Suppressor macrophage treated with lipopolysaccharide for 1 hour (primary cell): ENCODE measurements at places on chromosomes 16 and 17.

- no peak for DNase-seq
These were observed 109.6 kb downstream of the KCNJ2 start for GRCh38 chr17:70278844-70279462.

- DNase-seq: no peak
These were observed 14.0 kb downstream of the CRISPLD2 start for GRCh38 chr16:84833542-84834402.

- no peak for DNase-seq
These were observed 321.3 kb downstream of the RBFOX1 start for GRCh38 chr16:7653746-7654461.

DNA sequence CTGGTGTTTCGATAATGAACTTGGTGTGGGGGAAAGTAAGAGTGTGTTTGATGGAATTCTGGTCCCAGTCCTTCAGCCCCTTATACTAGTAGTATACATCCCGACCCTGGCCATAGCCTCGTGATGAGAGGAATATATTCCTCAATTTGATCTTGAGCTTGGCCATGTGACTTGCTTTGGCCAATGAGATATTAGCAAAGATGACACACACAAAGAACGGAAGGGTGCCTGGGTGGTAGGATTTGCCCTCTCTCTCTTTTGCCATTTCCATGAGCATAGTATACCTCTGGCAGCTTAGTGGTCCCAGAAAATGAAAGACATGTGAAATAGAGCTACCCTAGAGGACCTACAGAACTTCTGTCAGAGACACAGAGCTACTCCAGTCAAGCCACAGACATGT lies 2.9 kb upstream of the EMP2 start:
- no peak for DNase-seq

DNA sequence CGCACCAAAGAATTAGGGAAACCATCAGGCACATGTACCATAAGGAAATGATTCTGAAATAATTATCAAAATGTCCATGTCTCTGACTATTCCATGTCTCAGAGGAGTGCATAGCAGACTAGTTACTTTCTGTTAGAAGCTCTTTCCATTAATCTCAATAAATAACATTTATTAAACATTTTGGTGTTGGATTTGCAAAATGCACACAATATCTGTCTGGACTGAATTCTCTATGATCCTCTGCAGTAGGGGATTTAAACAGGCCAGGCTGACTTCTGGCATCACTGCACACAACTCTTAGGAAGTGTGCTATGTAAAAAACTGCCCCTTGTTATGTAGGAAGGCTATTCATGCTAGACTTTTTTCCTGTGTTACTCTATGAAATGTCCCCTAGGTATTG lies 283.3 kb upstream of the CDH5 start:
- DNase-seq: no peak

- no peak for DNase-seq
These were observed 13.4 kb downstream of the RAB5C start for GRCh38 chr17:42141382-42141781.

- peak; percentile 76 for DNase-seq
These were observed at the start of gene CHRNE for GRCh38 chr17:4903051-4903818. CHRNE (minus strand) TSS chr17:4903098; CDS start chr17:4903063, 35 bp downstream.

DNA sequence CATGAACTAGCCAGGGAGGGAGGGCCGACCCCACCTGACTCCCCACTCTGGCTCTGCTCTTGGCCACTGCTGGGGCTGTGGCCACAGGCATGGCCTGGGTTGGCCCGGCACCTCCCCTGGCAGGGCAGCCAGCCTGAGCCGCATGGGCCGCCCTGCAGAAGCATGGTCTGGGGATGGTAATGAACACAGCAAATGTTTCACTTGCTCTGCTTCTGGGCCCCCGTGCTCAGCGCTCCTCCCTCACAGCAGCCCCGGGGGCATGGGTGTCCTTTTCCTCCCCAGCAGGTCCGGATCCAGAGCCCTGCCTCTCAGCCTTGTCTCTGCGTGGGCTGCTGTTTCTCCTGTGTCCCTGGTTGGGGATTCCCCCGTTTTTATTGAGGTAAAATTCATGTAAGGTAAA lies 30.9 kb upstream of the KCNJ12 start:
- no peak for DNase-seq

GRCh38 chr16:21260870-21261791 lies 17.0 kb downstream of the CRYM start:
- DNase-seq: peak; percentile 5

DNA sequence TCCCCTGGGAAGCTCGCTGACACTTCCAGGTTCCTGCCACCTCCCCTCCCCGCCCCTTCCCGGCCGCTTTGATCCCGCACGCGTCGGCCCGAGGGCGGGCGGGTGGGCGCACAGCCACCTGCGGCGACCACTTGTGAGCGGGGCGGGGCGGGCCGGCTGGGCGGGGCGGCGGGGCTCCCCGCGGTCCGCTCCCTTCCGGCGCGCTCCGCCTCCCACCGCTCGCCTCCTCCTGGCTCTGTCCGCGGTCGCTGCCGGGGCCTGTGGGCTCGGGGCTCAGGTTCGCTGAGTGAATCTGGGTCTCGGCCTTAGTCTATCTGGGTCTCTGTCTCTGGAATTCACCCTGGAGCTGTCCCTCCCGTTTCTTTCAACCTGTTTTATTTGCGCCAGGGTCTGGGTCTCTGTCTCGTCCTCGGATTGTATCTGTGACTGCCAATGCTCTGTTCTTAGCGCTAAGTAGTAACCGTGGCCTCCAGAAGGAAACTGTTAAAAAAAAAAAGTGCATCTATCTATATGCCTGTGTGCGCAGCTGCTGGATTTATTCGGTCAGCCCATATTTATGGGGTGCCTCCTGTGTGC lies 2.7 kb upstream of the HES7 start:
- peak; percentile 50 for DNase-seq

GRCh38 chr16:66728804-66729203 lies 22.6 kb downstream of the DYNC1LI2 start:
- no peak for DNase-seq

GRCh38 chr16:71572497-71573116 lies 4.3 kb downstream of the TAT start:
- no peak for DNase-seq

DNA sequence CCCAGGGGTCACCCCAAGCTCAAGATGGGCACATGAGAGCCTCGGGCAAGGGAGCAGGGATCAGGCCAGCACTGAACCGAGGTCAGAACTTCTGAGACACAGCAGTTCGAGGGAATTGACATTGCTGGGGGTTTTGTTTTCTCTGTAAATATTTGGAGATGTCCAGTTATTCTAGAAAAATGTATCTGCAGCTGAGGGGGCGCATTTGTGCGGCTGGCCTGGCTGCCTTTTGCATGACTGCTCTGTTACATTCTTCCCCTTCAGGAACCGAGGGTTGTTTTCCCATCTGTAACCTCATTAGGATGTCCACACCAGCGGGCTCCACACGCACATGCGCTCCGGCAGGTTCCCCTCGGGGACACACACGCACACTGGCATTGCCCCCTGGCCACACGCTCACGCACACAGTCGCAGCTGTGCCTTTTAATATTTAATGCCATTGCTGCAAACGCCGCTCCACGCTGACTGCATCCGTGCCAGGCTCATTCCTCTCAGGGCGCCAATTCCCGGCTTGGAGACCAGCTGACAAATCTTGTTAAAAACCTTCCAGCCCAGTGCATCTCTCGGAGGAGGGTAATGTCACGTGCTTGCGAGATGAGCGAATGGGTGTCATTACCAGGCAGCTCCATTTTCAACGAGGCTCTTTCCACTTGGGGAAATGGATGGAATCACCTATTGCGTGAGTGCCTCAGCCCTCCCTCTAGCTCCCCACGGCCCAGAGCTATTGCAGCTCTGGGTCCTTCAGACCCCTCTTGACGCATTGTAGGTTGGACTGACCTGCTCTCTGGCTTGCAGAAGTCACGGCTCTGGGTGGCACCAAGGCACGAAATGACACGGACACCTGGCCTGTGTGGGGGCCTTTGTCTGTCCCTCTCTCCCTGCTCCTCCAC lies 13.1 kb downstream of the CCR7 start:
- DNase-seq: no peak

GRCh38 chr16:62545039-62545438 lies 508.8 kb upstream of the CDH8 start:
- DNase-seq: no peak

DNA sequence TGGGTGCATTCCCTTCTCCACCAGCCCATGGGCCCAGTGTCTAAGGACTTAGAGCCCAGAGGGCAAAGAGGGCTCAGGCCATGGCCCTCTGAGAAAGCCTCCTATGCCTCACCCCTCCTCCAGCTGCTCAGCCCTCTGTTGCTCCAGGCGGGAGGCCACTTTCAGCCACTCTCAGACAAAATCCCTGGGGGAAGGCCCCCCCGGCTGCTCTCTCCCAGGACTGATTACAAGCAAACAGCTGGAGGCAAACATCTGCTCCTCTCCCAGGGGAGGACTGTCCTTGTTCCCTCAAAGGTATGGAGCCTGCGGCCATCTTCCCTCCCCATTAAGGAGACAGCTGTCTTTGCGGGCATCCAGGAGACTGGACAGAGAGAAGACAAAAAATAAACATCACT lies 54.9 kb upstream of the DLX4 start:
- no peak for DNase-seq

- DNase-seq: peak; percentile 31
These were observed 26.3 kb downstream of the CEP112 start for GRCh38 chr17:66165537-66166123.

GRCh38 chr17:38417210-38417951 lies 10.9 kb upstream of the ARHGAP23 start:
- DNase-seq: no peak

GRCh38 chr17:77512062-77512946 lies 371.5 kb downstream of the SEC14L1 start:
- no peak for DNase-seq

GRCh38 chr17:64615028-64615677 lies 47.0 kb downstream of the SMURF2 start:
- no peak for DNase-seq

GRCh38 chr16:14087590-14088154 lies 16.6 kb downstream of the MRTFB start:
- no peak for DNase-seq

DNA sequence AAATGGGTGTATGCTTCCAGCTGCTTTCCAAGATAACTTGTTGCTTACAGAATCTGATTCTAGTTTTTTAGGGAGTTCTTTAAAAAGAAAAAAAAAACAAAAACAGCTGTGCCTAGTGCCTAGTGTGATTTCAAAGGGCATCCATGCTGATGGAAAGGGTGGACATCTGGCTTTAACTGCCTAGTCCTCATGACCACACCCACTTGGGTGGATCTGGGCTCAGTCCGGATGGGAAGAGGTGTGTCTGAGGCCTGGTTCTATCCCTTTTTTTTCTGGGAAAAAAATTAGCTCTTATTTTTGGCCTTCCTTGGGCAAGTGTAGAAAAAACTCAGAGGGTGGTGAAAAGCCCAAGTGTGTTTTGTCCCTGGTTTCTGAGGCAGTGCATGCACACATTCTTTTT lies 132.3 kb upstream of the CDH11 start:
- DNase-seq: no peak

- peak; percentile 97 for DNase-seq
These were observed 8.4 kb upstream of the SLC47A2 start for GRCh38 chr17:19724501-19725420.

- peak; percentile 96 for DNase-seq
These were observed 6.0 kb upstream of the ZNF205 start for GRCh38 chr16:3106205-3106928.

GRCh38 chr17:31534223-31534888 lies 142.9 kb downstream of the RAB11FIP4 start:
- DNase-seq: no peak

- no peak for DNase-seq
These were observed 544.4 kb downstream of the KCNJ2 start for GRCh38 chr17:70713694-70714093.

DNA sequence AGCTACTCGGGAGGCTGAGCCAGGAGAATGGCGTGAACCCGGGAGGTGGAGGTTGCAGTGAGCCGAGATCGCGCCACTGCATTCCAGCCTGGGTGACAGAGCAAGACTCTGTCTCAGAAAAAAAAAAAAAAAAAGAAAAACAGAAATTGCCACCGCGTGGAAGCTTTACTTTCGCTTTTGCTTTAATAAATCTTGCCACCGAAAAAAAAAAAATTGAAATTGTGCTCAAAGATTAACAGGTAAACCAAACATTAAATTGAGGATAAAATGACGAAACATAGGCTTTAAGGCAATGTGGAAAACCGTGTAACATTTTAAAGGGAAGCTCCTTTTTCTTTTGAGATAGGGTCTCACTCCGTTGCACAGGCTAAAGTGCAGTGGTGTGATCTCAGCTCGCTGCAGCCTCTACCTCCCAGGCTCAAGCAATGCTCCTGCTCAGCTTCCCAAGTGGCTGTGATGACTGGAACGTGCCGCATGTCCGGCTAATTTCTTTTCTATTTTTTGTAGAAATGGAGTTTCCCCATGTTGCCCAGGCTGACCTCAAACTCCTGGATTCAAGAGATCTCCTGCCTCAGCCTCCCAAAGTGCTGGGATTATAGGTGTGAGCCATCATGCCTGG lies 40.1 kb downstream of the ZNF276 start:
- DNase-seq: no peak

GRCh38 chr17:46108120-46108519 lies 85.1 kb downstream of the KANSL1 start:
- DNase-seq: no peak

- no peak for DNase-seq
These were observed 1.3 kb upstream of the RILP start for GRCh38 chr17:1650731-1651558.

- no peak for DNase-seq
These were observed 122.6 kb downstream of the NPIPB5 start for GRCh38 chr16:22633280-22633679.

- peak; percentile 74 for DNase-seq
These were observed 8.0 kb upstream of the UNK start for GRCh38 chr17:75776386-75777295.

DNA sequence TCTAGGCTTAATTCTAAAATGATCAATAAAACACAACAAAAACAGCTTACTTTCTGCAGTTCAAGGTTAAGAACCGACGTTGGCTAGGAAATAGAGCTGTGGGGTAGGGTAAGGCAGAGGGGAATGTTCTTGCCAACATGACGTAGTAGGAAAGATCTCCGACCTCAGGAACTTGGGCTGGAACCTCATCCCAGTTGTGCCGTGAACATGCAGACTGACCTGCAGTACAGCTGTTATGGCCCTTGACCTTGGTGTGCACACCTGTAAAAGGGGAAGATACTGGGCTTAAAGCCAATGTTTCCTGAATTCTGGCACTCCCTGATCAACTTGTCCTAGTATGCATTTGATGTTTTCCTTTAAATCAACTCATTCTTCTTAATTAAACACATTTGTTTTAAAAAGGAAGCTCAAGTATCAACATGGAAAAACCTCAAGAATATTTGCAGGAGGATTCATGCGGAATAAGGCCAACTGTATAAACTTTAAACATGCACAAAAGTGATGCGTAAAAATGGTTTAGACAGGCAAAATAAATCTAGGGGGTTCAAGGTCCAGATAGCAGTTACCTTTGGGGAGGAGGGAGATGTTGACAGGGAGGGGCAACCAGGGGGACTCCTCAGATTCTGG lies 14.2 kb upstream of the SLC6A2 start:
- no peak for DNase-seq

GRCh38 chr16:69483611-69484010 lies 59.2 kb downstream of the CYB5B start:
- no peak for DNase-seq
